ENCODE measurements at places on chromosomes 16 and 17. TPM values are rescaled to one million over a fixed set of nuclear protein-coding genes. Genes with fewer than 3 reads are reported as not detected.

The ZNRF1 gene
- total RNA-seq: 14.5 TPM

The SEC14L1 gene
- total RNA-seq: 34.3 TPM

The LRRC75A gene
- 6.1 TPM for total RNA-seq

The EVI2A gene
- total RNA-seq: 11.0 TPM

DNA sequence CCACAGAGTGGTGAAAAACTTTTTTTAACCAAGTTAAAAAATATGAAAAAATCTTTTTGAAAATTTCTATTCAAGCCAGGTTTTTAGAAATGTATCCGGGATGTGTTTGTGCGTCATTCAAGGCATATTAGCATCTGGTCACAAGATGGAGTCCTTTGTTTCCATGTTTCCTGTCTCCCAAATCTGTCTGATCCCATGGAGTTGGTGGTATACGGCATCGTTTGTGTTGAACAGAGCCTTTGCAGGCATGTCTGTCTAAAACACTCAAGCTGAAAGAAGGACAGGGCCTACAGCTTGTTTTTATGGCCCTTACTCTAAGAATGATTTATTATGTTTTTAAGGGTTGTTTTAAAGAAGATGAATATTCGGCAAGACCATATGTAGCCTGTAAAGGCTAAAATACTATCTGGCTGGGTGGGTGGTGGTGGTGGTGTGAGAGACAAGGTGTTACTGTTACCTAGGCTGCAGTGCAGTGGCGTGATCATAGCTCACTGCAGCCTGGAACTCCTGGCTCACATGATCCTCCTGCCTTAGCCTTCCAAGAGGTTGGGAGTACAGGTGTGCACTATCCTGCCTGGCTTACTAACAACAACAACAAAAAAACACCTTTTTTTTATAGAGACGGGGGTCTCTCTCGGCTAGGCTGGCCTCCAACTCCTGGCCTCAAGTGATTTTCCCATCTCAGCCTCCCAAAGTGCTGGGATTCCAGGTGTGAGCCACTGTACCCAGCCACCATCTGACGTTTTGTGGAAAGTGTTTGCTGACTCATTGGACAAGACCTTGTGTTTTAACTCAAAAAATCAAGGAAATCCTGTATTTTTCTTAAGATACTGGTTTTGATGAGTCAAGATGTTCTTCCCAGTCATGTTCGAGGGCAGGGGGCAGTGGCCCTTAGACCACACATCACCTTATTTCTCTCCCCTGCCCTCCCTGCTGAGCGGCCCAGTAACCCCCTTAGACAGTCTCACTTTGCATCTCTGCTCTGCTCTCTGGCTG, 52.2 kb downstream of the NDE1 start:
- no peak for DNase-seq

DNA sequence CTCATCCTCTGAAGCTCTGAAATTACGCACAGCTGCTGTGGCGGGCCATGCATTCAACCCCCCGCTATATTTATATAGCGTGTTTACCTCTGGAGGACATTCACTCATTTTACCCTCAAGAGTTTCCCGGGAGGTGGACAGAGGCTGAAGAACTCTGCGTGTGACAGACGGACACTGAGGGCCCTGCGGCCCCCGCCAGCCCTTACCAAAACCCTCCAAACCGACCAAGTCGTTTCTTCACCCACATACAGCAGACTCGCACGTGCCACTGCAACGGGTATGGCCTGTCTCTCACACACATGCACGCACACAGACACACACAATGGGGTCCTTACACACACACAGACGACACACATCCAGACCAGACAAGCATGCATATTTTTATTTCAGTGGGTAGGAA, 216.4 kb upstream of the FOXF1 start:
- no peak for DNase-seq

DNA sequence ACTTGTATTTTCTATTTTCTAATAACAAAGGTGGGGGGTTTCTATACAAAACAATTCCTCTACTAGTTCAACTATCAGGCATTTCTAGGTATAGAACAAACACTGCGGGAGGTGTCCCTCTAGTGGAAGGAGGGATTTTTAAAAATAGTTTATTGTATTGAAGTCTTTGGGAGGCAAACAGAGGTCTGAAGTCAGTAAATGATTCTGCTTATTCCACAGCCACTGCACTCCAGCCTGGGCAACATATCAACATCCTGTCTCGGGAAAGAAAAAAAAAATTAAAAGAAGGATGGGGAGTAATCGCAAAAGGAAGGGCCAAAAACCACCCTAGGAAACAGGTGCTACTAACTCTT, 648 bp upstream of the ERCC4 start:
- peak; percentile 67 for DNase-seq

GRCh38 chr17:71503710-71504465, 616.9 kb upstream of the SOX9 start:
- DNase-seq: no peak

Measured in fibroblast of the aortic adventitia (primary cell).